ENCODE measurements at places on chromosomes 6 and 20. TPM values are rescaled to one million over a fixed set of nuclear protein-coding genes. Genes with fewer than 3 reads are reported as not detected.

The CD109 gene
- total RNA-seq: 67.4 TPM

- no peak for DNase-seq
Measured at GRCh38 chr6:39793516-39793915, 1.3 kb downstream of the DAAM2 start.

- no peak for DNase-seq
Measured at GRCh38 chr20:25394276-25394675, 3.6 kb upstream of the ABHD12 start.

DNA sequence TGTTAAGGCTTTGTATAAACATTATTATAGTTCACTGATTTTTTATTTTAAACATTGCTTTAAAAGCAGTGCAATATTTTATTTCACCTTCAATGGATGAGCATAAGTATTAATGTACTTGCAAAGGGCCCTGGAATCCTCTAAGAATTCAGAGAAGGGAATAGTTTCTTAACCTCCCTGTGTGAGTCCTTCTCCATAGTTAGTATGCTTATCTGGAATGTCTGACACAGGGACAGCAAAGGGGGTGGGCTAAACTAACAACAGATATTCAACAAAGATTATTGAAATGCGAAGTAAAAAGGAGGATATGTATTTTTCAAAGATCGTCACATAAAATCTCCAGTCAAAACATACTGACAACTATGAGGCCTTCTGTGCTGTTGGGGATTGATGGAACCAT is 300.4 kb downstream of the CENPW start:
- no peak for DNase-seq

DNA sequence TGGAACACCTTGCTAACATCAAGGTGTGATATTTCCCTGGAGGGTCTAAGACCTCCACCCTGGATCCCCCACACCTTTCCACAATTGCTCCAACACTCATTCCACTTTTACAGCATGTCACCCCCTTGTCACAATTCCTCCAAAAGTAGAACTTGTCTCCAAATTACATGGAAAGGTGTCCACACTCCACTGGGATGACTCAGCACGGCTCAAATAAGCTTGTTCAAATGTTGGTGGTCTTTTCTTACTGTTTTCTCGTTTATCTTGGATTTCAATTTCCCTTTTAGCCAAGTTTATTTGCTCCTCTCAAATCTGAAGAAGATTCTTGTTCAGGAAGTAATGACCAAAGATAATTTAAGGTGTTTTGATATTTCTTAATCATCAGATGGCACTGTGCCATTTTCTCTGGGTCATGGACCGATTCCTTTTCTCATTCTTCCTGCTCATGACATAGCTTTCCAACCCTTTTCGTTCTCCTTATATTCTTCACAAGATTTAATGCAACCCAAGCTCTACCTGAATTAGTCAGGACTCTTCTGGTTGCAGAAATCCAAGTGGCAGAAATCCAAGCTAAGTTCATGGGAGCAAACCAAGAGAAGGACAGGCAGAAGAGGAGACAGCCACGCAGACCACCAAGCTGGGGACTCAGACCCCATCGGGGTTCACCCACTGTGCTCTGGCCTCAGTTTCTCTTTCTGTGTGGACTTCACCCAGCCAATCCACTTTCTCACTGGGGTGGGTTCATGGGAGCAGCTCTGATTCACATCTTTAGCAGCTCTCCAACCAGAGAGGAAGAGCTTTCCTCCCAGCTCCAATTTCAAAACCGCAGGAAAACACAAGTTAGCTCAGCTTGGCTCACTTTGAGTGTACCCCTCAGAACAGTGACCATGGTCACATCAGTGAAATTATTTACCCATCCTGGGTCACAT is 110.5 kb upstream of the CDYL start:
- peak; percentile 60 for DNase-seq

GRCh38 chr6:34569361-34569973 is 13.3 kb upstream of the SPDEF start:
- DNase-seq: no peak

- no peak for DNase-seq
Measured at GRCh38 chr20:12394786-12395185, 477.1 kb downstream of the BTBD3 start.

Measured in RPMI7951 (cell line).